ENCODE measurements at places on chromosomes 11 and 22. TPM values are rescaled to one million over a fixed set of nuclear protein-coding genes. Genes with fewer than 3 reads are reported as not detected.

The LIF gene
- total RNA-seq: 13.5 TPM

The CALCA gene
- total RNA-seq: not detected

The GUCY1A2 gene
- total RNA-seq: 0.31 TPM

The LIPT2 gene
- 1.6 TPM for total RNA-seq

The TPBGL gene
- not detected for total RNA-seq

The CATSPER1 gene
- total RNA-seq: 0.19 TPM

The HARBI1 gene
- total RNA-seq: 5.3 TPM

The CELF1 gene
- 83.7 TPM for total RNA-seq

The TREH gene
- not detected for total RNA-seq

The ZBTB16 gene
- total RNA-seq: 0.13 TPM

The TMEM9B gene
- total RNA-seq: 53.2 TPM

The BEST1 gene
- total RNA-seq: 1.2 TPM

The LDHAL6A gene
- not detected for total RNA-seq

The OR52E8 gene
- total RNA-seq: not detected

The FAM180B gene
- total RNA-seq: not detected

The ADM2 gene
- 0.37 TPM for total RNA-seq

The PIM3 gene
- total RNA-seq: 30.1 TPM

The WDR74 gene
- total RNA-seq: 49.8 TPM

The MPZL3 gene
- total RNA-seq: 0.19 TPM

The MAPK11 gene
- 3.7 TPM for total RNA-seq

The MORC2 gene
- 13.6 TPM for total RNA-seq

The JAML gene
- total RNA-seq: not detected

The PHLDA2 gene
- total RNA-seq: 12.6 TPM

The TMEM223 gene
- 13.2 TPM for total RNA-seq

The SUN2 gene
- total RNA-seq: 146 TPM

The LMF2 gene
- total RNA-seq: 24.8 TPM

The LSP1 gene
- 18.2 TPM for total RNA-seq

The CHADL gene
- total RNA-seq: 0.66 TPM

The F2 gene
- total RNA-seq: not detected

The C11orf91 gene
- 0.19 TPM for total RNA-seq

The CCDC89 gene
- total RNA-seq: 6.0 TPM

The FRMD8 gene
- 44.3 TPM for total RNA-seq

The APOBEC3A gene
- total RNA-seq: not detected

The TAGLN gene
- total RNA-seq: 2,419 TPM

The ACCS gene
- total RNA-seq: 8.5 TPM

The GRM5 gene
- 0.06 TPM for total RNA-seq

The IGSF9B gene
- total RNA-seq: 3.8 TPM

The CASP1 gene
- total RNA-seq: 34.4 TPM

The SORL1 gene
- total RNA-seq: 2.0 TPM

The DLG2 gene
- 2.6 TPM for total RNA-seq

The MUS81 gene
- 48.4 TPM for total RNA-seq

The MAPK8IP1 gene
- 6.5 TPM for total RNA-seq

The ADAMTS15 gene
- 47.6 TPM for total RNA-seq

The P2RX6 gene
- total RNA-seq: 1.4 TPM

The APBB1 gene
- 50.2 TPM for total RNA-seq

The CST6 gene
- total RNA-seq: 7.6 TPM

The ANO5 gene
- total RNA-seq: 2.3 TPM

The GVQW3 gene
- 2.1 TPM for total RNA-seq

The TTC28 gene
- 12.2 TPM for total RNA-seq

The MYOD1 gene
- not detected for total RNA-seq

The FIBIN gene
- 56.8 TPM for total RNA-seq

The CD3E gene
- not detected for total RNA-seq

The OR51M1 gene
- total RNA-seq: not detected

The OR8G5 gene
- not detected for total RNA-seq
